ENCODE measurements at places on chromosomes 6 and 20.
A peak's percentile ranks its signal among the peaks of the same experiment; 100 is the strongest.

DNA sequence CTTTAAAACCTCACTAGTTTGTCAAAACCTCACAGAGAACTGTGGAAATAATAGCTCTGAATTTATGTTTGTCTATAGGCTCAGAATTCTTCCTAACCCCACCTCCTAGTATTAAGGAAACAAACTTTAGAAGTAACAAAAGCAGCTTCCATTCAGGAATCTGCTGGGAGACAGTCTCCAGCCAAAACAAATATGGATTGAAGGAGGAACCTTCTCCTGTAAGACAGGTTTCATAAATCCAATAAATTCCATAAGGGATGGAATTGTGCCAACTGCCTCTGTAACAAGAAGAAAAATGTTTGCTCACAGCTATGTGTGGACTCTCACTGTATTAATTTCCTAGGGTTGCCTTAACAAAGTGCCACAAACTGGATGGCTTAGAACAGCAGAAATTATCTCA lies 7.5 kb downstream of the SYCP2 start:
- DNase-seq, result no peak

- no peak for DNase-seq
Measured at GRCh38 chr6:43269273-43270007, 26.2 kb downstream of the TTBK1 start.

GRCh38 chr20:54068966-54069365 lies 1.4 kb downstream of the BCAS1 start:
- no peak for DNase-seq

DNA sequence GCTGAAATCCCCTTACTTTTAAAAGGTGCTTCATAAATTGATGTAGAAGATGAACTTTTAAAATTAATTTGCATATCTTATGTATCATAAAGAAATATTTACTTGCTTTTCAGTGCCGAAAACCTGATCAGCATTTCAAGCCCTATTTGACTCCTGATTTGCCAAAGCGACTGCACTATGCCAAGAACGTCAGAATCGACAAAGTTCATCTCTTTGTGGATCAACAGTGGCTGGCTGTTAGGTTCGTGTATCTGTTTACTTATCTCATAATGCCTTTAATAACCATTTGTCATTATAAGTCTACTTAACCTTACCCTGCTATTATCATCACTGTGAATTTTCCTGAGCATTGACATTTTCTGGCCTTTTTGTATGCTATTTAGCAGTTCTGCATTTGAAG lies 7.8 kb downstream of the OR2A4 start:
- no peak for DNase-seq

DNA sequence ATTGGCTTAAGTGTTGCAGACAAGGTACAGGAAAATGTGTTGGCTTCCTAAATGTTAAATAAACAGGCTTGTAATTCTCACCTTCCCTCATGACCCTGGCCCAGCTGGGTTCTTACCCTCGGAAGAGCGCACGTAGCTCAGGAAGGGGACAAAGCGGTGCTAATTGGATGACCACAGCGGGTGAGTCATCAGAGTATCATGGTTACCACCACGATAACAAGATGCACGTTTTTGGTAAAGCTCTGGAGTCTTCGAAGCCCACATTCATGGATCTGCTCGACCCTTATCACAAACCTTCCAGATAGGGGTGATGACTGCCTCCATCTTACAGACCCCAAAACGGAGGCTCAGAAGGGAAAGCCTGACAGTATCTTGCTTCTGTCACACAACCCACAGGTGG lies 32.8 kb downstream of the APCDD1L start:
- peak; percentile 36 for DNase-seq

DNA sequence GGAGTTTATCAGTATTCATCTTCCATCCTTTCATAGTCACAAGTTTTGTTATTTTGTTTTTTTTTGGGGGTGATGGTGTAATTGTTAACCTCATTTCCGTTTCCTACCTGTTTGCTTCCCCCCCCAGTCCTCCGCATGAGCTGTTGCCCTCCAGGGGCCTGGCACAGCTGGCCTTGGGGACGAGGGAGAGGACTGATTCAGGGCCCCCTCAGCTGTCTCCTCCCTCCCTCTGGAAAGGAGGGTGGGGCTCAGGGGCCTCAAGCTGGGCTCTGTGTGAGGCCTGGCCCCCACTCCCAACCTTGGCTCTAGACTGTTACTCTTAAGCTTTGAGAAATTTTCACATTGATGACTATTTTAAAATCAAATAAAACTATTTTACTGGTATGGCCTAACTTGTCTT lies 4.0 kb downstream of the LRRC73 start:
- DNase-seq, result no peak

DNA sequence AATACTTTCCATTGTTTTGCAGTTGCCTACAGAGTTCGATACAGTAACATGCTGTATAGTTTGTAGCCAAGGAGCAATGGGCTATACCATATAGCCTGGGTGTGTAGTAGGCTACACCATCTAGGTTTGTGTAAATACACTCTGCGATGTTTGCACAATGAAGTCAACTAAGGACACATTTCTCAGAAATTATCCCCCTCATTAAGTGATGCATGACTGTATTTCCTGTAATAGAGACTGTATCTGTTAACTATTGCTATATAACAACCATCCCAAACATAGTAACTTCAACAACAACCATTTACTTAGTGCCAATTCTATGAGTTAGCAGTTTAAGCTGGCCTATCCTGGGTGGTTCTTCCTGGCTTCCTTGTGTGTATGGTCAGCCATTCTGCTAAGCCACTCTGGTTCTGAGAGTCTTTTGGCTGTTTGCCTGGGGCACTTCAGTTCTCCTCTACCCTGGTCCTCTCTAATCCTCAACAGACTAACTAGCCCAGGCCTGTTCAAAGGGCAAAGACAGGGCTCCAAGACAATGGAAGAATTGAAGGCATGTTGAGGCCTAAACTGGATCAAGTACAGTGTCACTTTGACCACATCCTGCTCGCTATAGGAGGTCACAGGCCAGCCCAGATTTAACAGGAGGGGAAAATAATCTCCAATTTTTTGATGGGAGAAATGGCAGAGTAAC lies 124.0 kb downstream of the PLCB1 start:
- DNase-seq, result peak; percentile 43

DNA sequence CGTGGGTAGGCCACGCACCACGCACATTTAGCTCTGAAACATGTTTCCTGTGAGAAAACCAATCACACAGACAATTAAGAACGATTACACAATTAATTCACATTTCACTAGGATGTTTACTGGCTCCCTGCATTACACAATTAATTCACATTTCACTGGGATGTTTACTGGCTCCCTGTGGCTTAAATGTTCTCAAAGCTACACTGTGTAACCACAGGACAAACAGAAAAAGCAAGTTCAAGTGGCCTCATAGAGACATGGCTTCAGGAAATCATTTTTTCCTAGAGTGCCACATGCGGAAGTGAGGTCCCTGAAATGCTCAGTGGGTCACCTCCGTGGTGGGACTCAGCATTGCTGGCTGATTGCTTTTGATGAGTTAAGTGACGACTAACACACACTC lies 61.7 kb upstream of the XRN2 start:
- no peak for DNase-seq

GRCh38 chr6:86723729-86724128 lies 213.6 kb upstream of the HTR1E start:
- peak; percentile 14 for DNase-seq

DNA sequence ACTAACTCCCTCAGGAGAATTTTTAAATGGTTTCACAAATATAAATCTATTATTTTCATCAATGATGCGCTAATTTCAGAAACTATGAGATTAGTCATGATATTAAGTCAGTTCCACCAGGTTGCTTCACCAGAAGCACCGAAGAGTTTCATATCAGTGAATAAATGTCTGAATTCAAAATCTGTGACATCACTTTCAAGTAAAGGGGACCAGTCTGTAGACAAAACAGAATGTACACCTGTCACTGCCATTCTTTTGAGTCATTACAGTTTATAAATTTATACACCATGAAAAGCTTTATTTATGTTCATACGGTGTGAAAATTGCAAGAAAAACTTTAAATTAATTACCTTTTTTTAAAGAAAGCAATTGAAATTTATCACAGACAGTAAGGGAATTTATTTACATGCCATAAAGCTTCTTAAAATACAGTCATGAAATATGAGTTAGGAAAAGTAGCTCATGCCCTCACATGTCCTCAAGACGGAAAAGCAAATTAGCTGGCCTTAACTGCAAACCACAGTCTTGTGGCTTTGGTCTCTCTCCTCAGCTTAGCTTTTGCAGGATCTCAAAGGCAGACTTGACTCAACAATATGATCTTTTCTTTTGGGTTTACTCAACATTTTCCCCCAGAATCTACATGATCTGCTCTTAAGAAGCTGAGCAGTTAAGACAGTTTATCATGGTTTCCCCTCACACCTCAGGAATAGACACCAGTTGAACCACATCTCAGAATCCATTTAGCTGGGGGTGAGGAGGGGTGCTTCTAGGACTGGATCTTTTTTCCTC lies 177.7 kb upstream of the MCHR2 start:
- DNase-seq, result peak; percentile 63

GRCh38 chr6:108928650-108929049 lies 80.4 kb downstream of the ARMC2 start:
- DNase-seq, result no peak

- DNase-seq, result no peak
Measured at GRCh38 chr6:106533054-106533453, 96.2 kb downstream of the RTN4IP1 start.

- DNase-seq, result no peak
Measured at GRCh38 chr6:154632119-154632518, 101.1 kb upstream of the SCAF8 start.

DNA sequence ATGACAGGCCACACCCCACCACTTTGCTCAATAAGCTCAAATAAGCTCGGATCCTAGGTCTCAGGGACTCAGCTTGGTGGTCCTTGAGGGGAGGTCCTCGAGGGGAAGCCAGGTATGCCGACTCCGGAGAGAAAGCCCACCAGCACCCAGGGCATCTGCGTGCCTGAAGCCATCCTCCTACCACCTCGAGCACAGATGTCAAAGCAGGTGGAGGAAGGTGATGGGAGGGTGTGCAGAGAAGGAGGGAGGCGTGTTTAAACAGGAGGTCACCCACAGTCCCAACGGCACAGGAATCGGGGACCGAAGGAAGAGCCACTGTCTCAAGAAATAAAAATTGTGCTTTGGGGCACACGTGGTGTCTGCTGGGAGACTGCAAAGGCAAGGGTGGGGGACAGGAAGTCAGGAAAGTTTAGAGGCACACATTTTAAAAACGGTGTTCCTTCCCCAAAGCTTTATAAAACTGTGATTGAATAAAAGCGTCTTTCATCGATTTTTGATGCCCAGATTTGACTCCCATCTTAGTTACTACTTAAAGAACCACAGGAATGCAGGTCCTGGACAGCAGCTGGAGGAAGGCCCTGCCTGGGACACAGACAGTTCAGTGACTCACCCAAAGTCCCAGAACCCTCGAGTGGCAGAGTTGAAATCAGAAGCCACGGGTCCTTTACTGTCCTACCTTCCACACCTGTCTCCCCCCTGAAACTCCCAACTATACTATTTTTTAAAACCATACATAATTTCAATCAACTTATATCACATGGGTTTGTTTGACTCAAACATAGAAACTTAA lies 221.0 kb upstream of the PDE10A start:
- DNase-seq, result peak; percentile 24

DNA sequence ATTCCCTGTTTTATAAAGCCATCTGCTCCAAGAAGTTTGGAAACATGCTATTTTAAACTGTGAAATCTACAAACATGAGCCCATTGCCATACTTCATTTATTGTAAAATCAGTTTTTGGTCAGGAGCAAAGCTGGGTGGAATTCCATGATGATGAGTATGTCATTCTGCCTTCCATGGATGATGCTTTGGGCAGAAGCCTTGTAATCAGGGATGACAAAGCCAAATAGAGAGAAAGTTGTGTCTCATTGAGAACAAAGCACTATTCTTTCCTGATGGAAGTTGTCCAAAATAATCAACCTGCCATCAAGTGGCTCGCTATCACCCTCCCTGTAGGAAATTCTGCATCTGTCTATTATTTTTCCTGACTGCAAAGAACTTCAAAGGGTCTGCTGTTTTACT lies 313.0 kb upstream of the DEFB112 start:
- DNase-seq, result peak; percentile 2

GRCh38 chr20:46963758-46964617 lies 69.3 kb downstream of the EYA2 start:
- DNase-seq, result peak; percentile 69

DNA sequence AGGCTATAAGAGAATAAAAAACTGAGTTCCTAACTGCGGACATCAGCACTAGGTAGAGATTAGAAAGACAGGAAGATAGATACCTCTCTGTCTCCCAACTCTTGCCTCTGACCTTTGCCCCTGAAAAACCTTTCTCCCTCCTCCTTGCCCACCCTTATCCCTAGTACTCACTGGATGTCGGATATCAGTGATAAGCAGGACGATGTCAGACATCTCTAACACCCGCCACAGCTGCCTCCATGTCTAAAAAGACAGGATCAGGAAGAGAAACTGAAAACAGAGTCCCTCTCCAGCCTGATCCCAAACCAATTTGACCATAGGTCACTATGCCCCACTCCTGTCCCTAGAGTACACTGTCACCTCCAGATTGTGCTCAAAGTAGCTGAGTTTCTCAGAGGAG lies 1.9 kb downstream of the GNL1 start:
- no peak for DNase-seq

- DNase-seq, result no peak
Measured at GRCh38 chr6:10101551-10102252, 313.2 kb downstream of the TFAP2A start.

- peak; percentile 83 for DNase-seq
Measured at GRCh38 chr6:2764610-2765165, 505 bp upstream of the WRNIP1 start.

DNA sequence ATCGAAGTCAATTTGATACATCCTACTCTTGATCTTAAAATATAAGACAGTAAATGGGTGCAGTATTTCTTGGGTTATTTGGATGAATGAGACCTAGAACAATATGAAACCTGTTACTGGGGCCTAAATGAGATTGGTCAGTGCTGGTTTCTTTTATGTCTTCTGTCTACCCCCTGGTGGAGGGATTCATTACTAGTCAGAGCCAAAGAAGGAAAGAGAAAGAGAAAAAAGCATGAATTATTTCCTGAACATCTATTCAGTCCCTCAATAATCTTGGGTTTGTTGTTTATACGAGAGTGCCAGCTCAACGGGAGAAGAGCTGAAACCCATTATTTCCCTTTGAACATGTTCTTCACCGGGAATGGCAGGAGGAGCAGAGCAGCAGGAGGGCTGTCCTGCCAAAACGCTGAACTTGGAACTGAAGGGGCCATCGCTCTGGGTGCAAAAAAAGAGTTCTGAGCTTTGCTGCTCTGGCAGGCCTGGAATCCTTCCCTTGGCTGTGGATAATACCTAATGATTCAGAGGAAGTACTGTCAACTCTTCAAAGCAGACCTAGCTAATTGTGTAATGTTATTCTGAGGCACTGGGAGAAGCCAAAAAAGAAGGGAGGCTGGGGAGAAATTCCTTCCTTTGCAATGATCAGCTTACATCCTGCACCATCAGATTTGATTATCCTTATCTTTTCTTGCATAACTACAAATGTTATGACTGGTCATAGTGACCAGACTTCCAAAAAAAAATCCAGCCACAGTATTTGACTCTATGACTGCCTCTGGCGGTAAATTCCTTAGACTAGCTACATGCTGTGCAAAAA lies 72.0 kb downstream of the BLOC1S5 start:
- DNase-seq, result peak; percentile 91
